ENCODE measurements at places on chromosomes 3 and 15.

DNA sequence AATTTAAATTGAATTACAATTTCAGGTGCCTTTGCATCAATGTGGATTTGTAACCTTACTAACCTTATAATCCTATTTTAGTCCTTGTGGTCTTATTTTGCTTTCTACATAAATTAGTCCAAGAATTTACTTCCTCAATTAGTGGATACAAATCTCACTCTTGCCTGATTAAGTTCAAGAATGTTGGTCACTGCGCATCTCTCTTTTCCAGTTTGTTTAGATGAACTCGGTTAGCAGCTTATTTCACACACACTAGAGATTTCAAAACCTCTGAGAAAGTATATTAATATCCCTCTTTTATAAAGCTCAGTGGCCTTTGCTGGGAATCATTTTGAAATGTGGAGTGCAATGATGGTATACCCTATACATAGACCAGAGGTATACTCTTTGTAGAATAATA lies 243.4 kb downstream of the DTWD1 start:
- no peak for DNase-seq

DNA sequence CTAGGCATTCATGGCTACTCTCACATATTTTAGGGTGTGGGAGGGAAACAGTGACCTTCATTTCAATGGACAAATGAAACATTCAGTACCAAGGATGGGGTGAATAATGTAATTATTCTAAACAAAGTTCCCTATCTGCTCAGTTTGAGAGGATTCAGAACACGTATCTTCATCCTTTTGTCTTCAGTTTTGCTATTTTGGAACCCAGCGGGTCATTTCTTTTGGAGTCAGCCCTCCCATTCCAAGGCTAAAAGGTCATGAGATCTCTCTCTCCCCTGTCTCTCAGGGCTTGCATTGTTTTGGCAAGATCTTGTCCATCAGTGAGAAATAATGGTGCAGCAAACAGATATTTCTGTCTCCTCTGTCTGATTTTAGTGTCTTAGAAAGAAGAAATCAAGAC lies 16.3 kb upstream of the GATM start:
- DNase-seq, result no peak

GRCh38 chr15:38860674-38861073 lies 296.1 kb upstream of the RASGRP1 start:
- DNase-seq, result no peak

DNA sequence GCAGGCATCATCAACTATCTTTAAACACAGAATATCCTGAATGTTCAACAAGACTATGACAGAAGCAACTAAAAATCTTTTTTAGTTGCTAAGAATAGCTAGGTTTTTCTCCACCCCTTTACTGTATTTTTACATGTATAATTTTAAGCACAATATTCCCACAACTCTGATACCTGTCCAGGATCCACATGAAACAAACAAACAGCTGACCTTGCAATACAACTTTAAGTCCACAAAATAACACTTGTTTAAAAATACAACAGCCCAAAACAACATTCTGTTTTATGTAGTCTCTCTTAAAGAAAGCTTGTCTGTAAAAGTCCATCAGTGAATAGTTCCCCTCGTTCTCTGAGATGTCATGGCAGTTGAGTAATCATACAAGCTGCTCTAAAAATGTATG lies 41.1 kb downstream of the IFT57 start:
- no peak for DNase-seq

- DNase-seq, result no peak
Measured at GRCh38 chr3:112086875-112087524, 811 bp downstream of the C3orf52 start.

DNA sequence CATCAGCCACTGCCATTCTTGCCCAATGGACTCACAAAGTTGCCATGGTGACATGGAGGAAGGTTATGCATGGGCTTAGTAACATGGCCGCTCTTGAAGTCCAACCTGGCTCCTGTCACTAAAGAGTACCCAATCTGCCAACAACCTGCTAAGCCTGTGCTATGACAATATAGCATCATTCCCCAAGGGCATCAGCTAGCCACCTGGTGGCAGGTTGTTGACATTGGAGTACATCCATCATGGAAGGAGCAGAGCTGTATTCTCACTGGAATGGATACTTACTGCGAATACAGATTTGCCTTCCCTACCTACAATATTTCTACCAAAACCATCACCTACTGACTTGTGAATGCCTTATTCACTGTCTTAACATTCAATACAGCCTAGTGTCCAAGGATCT lies 138.9 kb upstream of the RORA start:
- no peak for DNase-seq

DNA sequence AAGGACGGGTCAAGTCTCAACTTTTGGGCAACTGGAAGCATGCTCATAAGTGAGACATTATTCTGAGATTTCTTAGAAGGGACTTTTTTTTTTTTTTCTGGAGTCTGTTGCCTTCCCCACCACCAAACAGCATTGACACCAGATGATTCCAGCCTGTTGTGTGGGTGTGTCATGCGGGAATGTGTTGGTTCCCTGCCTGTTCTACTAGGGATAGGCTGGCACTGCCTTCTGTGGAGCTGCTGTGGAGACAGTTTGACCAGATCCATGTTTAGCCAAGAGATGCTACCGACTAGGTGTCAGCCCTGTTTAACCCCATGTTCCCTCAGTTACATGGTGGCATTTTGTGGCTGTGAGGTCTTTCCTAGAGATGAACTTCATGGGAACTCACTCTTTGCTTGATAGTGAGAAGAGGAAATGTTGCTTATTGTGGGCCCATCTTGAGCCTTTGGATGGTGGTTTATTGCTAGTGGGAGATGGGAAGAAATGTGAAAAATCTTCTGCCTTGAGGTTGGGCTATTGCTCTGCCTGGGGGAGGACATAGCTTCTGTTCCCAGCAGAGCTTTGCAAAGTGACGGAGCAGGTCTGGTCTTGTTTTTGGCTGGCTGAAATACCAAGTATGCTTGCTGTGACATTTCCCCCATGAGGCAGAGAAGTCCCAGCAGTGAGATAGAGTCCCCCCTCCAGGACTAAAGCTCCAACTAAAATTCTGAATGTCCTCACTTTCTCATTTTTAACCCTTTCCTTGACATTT lies 31.3 kb downstream of the TRAK1 start:
- DNase-seq, result no peak

GRCh38 chr3:127831723-127832172 lies 9.4 kb upstream of the MGLL start:
- DNase-seq, result peak; percentile 73

GRCh38 chr15:56371495-56372147 lies 6.4 kb downstream of the TEX9 start:
- no peak for DNase-seq

DNA sequence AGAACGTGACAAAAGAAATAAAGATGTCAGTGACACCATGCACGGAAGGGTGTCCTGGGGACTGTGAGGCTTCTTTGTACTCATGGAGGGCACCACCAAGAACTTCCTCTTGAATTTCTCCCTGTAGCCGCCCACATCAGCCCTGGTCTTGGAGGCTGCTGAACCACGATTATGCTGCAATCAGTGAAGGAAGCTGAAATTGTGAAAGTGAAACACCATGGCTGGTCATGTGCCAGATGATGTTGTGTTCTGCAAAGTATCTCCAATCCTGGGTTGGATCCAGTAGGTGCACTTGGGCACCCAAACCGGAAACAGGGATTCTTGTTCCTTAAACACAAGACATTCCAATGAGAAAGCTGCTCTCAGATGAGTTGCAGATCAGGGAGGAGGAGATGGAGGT lies 104.4 kb upstream of the GOLGA6L6 start:
- DNase-seq, result peak; percentile 69

GRCh38 chr3:186182850-186183249 lies 74.0 kb upstream of the ETV5 start:
- no peak for DNase-seq

All from Peyer's patch (tissue), 4 donors.